Calu3 (cell line): ENCODE measurements at places on chromosomes 7 and 10. TPM values are rescaled to one million over a fixed set of nuclear protein-coding genes. Genes with fewer than 3 reads are reported as not detected.

DNA sequence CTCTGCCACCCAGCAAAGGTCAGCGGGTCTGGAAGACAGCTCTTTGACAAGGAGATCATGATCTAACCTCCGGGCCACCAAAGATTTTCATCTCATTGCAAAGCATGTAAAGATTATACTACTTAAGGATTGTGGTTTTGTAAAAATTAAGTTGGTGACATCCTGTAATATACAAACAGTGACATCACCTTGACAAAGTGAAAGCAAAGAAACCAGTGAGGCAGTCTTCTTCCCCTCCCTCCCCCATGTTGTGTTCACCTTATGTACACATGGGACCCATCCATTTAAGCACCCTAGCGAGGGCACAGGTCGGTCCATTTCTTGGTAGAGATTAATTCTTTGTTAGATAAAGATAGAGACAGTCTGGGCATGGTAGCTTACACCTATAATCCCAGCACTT lies 3.9 kb downstream of the MDH2 start:
- no peak for DNase-seq

- DNase-seq: no peak
These were observed 54.1 kb downstream of the CYTH3 start for GRCh38 chr7:6218329-6218728.

DNA sequence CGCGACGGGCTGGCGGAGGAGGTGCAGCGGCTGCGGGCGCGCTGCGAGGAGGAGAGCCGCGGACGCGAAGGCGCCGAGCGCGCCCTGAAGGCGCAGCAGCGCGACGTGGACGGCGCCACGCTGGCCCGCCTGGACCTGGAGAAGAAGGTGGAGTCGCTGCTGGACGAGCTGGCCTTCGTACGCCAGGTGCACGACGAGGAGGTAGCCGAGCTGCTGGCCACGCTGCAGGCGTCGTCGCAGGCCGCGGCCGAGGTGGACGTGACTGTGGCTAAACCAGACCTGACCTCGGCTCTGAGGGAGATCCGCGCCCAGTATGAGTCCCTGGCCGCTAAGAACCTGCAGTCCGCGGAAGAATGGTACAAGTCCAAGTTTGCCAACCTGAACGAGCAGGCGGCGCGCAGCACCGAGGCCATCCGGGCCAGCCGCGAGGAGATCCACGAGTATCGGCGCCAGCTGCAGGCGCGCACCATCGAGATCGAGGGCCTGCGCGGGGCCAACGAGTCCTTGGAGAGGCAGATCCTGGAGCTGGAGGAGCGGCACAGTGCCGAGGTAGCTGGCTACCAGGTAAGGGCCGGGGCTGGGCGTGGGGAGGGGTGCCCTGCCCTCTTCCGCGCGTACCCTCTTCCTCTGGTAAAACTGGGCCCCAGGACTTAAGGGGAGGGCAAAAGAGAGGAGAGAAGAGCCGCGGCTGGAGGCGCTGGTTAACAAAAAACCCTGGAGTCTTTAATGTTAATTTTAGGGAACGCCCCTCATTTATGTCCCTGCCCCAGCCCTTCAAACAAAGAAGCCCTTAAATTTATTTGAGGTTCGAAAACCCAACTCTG lies 987 bp downstream of the INA start:
- no peak for DNase-seq

DNA sequence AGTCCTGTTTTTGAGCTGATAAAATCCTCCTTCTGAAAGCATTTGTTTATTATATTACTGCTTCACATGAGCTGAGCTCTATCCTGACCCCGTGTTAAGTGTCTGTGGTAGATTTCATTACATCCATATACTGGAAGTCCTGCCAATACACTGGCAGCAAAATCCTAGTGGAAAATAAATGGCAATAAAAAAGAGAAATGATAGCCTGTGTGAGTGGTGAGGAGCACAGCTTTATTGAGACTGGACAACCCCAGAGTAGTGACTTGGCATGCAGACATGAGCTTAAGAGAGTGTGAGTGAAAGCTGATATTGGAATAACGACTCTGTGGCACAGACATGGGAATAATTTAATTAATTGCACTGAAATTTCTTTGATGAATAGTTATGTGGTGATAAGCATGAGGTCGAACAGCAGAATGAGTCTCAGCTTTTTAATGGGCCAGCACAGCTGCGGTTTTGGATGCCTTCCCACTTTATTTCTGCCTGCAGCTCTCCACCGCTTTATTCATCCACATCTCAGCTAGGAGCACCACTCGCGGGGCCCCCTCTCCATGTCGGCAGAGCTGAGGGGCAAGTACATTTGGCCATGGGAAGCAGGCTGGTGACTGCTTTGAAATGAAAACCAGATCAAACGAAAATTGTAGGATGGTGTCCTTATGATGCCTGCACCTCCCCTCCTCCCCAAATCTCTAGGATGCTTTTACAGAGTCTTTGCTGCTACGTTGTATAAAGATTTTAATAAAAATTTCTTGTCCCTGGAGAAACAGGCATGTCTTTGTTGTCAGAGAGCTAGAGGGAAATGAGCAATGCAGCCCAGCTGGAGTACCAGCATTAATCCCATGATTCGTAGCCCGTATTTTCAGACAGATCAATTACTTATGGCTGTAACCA lies 494.3 kb downstream of the AUTS2 start:
- no peak for DNase-seq

GRCh38 chr7:130345725-130346124 lies 1.1 kb downstream of the CPA5 start:
- DNase-seq: no peak

The COL28A1 gene
- total RNA-seq: 1.3 and 3.2 TPM in 2 replicates

The HGF gene
- total RNA-seq: not detected in 2 replicates
